Right ventricle myocardium inferior (tissue), 1 donor: ENCODE measurements at places on chromosomes 7 and 10. TPM values are rescaled to one million over a fixed set of nuclear protein-coding genes. Genes with fewer than 3 reads are reported as not detected.

Gene PGAM2
- total RNA-seq: 1,123 TPM

Gene CLCN1
- total RNA-seq: not detected

Gene CASTOR2
- total RNA-seq: 31.3 TPM

Gene CNTNAP2
- total RNA-seq: 0.65 TPM

Gene SAP25
- total RNA-seq: 0.84 TPM

Gene PCLO
- 1.7 TPM for total RNA-seq

Gene ZWINT
- total RNA-seq: 2.0 TPM

Gene CPA1
- total RNA-seq: not detected

Gene CCDC172
- total RNA-seq: not detected

Gene LRRN3
- total RNA-seq: 12.4 TPM
